ENCODE measurements at places on chromosomes 7 and 10. TPM values are rescaled to one million over a fixed set of nuclear protein-coding genes. Genes with fewer than 3 reads are reported as not detected.

The CTBP2 gene
- 1.4 TPM for total RNA-seq

The OR2A1 gene
- not detected for total RNA-seq

The DENND11 gene
- total RNA-seq: 25.9 TPM

The DMBT1 gene
- total RNA-seq: not detected

The KBTBD2 gene
- 24.2 TPM for total RNA-seq

DNA sequence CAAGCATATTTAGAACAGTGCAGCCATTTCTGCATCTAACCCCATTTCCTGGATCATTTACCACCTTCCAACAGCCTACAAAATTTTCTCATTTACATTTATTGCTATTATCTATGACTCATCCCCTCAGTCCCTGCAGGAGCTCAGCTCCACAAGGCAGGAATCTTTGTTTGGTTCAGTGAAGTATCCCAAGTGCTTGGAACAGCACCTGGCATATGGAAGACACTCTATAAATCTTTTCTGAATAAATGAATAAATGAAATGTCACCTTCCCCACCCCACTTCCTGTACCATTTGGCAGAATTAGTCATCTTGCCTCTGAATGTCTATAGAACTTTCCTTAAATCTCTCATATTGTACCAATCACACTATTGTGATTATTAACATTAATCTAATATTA, 110.7 kb downstream of the HIP1 start:
- no peak for DNase-seq

DNA sequence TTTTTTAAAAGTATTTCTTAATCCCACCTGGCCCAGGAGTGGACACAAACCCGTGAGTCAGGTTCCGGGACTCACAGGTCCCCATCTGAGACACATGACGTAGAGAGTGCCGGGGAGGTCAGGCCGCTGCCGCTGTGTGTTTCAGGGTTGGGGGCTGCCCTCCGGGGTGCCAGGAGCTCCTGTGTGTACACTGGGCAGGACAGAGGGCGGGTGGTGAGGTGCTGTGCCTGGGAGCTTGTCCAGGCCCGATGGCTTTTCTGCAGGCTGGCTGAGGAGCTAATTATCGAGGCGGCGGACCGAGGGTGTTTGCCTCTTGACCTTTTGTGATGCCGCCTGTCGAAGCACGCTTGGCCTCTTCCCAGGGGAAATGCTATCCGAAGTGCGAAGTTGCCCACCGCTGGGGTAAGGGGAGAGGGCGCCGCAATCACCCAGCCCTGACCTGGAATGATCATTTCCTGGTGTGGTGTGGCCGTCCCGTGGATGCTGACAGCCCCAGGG, 42.1 kb downstream of the FOXL3 start:
- DNase-seq: no peak

DNA sequence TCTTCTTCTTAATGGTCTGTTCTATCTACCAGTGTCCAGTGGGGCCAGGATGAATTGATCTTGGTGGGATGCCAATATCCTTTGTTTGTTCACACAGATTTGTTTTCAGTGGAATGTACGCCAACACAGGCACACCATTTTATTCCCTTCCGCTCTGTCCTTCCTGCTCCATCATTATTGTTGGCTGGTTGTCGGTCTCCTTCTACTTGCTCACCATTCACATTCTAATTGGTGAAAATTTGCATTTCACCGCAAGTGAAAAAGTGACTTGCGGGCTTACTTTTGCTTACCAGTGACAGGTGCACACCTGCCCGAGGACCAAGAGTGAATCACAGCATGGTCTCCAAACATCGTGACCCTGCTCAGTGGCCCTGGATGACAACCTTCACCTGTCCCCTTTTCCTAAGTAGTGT, 148.3 kb downstream of the NOC3L start:
- DNase-seq: no peak

- no peak for DNase-seq
Observed at GRCh38 chr10:110631934-110632333, 12.2 kb upstream of the RBM20 start.

- DNase-seq: peak; percentile 84
Observed at GRCh38 chr7:322111-322671, 32.2 kb downstream of the FOXL3 start.

GRCh38 chr10:86169066-86169465, 197.5 kb downstream of the GRID1 start:
- DNase-seq: no peak

GRCh38 chr7:28830846-28831245, 127.3 kb downstream of the TRIL start:
- no peak for DNase-seq

GRCh38 chr10:123157210-123157609, 3.0 kb downstream of the BUB3 start:
- DNase-seq: no peak

GRCh38 chr10:42150428-42151061, 487.8 kb downstream of the ZNF33B start:
- no peak for DNase-seq

- DNase-seq: no peak
Observed at GRCh38 chr10:79346388-79347225, 662 bp upstream of the PPIF start.

DNA sequence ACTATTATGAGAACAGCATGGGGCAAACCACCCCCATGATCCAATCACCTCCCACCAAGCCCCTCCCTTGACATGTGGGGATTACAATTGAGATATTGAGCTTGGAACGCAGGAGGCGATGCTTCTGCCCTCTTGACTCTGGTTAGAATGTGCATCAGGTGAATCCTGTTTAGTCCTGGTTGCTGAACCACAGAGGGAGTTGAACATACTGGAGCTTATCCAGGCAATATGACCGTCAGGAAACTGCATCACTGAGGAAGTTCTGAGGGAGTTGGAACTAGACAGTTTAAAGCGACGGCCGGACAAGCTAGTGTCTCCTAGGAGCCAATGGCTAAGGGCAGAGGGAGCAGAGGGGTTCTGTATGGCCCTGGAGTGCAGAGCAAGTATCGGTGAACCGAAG, 31.8 kb upstream of the GARS1 start:
- DNase-seq: no peak

GRCh38 chr10:67452892-67453291, 243.1 kb downstream of the CTNNA3 start:
- no peak for DNase-seq

GRCh38 chr10:89163265-89163995, 43.7 kb downstream of the CH25H start:
- DNase-seq: peak; percentile 19

DNA sequence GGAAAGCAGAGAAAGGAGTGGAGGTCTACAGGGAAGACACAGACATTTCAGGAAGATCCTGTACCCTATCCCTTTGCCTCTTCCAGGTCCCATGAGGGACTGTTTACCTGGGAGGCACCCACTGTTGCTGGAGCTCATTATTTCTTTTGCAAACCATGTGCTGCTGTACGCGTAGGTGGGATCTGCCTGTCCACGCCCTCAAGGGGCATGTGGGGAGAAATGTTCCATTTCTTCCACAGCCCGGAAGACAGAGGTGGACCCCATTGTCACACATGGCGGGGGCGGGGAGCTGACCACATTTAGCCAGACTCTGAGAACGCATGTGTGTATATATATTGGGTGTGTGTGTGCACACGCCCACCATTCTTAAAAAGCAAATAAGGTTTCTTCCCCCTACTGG, 2.0 kb downstream of the PLXNA4 start:
- DNase-seq: no peak

DNA sequence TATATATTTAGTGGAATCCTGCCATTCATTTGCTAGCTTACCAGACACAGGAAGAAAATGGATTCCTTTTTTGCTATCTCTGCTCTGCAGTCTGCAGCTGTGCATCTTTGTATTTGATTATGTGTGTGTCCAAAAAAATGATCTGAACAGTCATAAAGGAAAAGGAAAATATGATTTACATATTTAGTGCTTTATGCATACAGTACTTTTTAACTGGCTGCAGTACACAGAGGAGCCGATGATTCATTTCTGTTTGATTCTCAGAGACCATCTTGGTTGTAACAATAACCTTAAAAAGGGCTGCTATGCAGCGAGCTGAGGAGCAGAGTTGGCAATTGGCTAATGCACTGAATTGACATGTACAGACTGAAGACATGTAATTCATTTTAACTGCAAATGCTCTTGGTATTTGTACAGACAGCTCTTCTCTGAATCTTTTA, 151.3 kb upstream of the FZD1 start:
- DNase-seq: no peak

GRCh38 chr7:150964593-150965111, 13.5 kb downstream of the KCNH2 start:
- no peak for DNase-seq

DNA sequence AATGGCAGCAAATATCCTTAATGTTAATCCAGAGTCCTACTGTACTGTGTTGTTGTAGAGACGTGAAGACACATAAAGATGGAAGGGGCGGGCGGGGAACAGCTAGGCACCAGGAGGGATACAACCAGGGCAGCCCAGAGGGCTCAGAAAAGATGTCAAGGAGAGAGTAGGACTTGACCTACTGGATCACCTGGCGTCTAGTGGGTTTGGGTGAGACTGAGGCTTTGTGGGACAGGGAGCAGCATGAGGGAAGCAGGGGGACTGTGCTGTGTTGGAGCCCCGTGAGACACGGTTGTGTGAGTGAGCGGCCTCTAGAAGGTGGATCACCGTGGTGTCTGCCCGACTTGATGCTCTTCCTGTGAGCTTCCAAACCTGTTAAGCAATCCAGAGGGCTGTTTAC, 68.0 kb downstream of the PTPRE start:
- no peak for DNase-seq

- DNase-seq: no peak
Observed at GRCh38 chr10:106336874-106337273, 827.6 kb downstream of the SORCS1 start.

Data from CD8-positive, alpha-beta memory T cell (primary cell).